ENCODE measurements at places on chromosomes 3 and 15.

DNA sequence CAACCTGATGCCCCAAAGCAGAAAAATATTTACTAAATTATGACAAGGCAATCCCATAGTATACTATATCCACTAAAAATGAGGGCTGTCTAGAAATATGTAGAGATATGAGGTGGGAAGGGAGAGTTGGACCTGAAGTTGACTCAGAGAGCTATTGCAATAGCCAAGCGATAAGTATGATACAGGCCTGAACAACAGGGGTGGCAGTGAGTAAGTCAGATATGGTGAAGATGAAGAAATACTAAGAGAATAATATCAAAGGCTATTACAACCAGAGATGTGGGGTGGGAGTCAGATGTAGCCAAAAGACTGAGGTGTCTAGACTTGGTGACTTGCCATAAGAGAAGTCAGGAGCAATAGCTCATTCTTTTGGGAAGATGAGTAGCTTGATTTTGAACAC lies 9.2 kb downstream of the HSPBAP1 start:
- DNase-seq: no peak

GRCh38 chr3:141225939-141226338 lies 5.7 kb upstream of the PXYLP1 start:
- DNase-seq: no peak

- no peak for DNase-seq
Observed at GRCh38 chr3:187293516-187294430, 2.2 kb upstream of the MASP1 start.

GRCh38 chr3:69776920-69777581 lies 37.8 kb downstream of the MITF start:
- DNase-seq: no peak

- DNase-seq: no peak
Observed at GRCh38 chr15:77577366-77577950, 55.3 kb downstream of the LINGO1 start.

DNA sequence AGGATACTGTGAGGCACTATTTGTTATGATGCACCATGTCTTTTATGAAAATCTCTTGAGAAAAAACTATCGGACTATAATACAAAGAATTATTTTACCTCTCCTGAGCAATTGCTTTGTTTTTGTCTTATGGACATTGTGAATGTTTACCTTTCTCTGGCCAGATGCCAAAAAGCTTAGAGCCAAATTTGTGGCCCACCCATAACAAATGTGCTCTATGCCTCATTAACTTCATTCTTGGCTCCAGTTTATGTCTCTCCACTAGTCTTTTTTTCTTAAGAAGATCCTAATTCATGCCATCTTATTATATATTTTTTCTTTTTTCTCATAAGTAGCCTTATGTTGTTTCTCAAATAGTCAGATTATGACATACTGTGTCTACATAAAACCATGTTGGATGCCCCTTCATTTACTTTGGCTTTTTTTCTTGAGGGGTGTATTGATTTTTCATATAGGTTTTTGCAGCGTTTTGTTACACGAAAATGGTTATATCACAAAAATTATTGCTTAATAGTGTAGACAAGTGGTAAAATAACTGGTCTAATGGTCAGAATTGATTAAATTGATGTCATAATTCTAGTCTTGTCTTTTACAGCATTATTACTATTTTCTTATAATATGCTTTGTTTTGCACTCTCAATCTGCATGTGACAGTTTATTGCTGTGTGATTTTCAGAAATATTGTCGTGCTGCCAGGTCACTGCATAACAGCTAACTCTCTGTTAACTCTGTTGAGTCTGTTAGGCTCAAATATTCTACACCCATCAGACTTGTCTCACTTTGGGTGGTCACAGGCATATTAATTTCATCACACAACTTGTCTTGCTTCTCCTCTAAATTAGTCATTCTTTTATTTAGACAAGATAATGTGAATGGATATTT lies 18.2 kb downstream of the SENP8 start:
- DNase-seq: peak; percentile 24

GRCh38 chr3:16770792-16771191 lies 114.0 kb upstream of the PLCL2 start:
- DNase-seq: no peak

DNA sequence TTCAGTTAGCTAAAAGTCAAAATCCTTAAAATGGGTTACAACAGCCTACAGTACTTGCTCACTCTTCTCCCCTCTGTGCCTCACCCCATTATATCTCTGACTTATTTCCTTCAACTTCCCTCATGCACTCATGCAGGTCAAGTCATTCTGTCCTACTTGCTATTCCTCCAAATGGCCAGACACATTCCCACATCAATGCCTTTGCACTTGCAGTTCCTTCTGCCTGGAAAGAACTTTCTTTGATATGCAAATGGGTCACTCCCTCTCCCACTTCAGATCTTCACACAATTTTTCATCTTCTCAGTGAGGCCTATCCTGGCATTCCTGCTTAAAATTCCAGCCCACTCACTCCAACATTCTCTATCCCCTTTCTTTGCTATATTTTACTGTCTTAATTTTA lies 547.2 kb upstream of the TGFBR2 start:
- DNase-seq: no peak

DNA sequence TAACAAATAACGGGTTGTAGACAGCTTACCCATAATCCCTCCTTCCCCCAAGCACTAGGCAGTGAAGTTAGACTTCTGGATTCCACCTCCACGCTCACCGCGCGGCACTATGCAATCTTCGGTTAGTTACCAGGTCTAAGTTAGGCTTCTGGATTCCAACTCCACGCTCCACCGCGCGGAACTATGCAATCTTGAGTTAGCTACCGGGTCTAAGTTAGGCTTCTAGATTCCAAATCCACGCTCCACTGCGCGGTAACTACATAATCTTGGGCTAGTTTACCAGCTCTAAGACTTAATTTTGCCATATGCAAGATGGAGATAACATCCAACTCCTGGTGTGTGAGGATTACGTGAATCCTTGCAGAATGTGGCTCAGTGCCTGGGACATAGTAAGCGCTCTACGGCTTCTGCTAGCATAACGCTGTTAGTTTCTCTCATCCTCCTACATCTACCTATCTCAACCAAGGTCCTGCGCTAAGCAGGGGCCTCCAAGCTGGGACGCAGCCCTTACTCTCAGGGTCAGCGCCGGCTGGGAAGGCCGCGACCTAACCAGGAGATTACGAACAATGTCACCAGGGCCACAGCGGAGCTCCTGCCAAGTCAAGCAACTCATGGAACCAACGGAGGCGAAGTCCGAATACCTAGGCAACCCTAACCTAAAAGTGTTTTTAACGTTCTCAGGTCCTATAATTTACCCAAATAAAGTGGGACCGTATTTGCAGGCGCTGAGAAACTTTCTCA lies 497 bp upstream of the RPLP1 start:
- DNase-seq: no peak

- DNase-seq: no peak
Observed at GRCh38 chr3:171772427-171773056, 37.7 kb downstream of the PLD1 start.

GRCh38 chr3:76361010-76361409 lies 575.7 kb upstream of the ZNF717 start:
- no peak for DNase-seq

DNA sequence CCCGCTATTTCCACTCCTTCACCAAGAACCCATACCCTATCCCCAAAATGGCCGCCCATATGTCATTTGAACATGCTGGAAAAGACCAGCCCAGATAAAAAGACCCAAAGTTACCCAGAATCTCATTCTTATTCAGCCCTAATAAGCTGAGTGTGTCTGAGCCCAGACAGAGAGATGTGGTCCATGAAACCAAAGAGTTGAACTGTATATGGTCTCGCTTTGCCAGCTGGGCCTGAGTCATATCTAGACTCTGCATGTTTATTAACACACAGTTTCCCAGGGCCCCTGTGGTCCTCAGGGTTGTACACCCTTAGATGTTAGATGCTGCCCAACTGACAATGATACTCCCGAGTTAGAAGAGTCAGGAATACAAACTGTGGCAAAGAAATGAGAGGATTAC lies 201.9 kb upstream of the STRIT1 start:
- no peak for DNase-seq

GRCh38 chr15:96720251-96720650 lies 389.8 kb downstream of the NR2F2 start:
- DNase-seq: no peak

DNA sequence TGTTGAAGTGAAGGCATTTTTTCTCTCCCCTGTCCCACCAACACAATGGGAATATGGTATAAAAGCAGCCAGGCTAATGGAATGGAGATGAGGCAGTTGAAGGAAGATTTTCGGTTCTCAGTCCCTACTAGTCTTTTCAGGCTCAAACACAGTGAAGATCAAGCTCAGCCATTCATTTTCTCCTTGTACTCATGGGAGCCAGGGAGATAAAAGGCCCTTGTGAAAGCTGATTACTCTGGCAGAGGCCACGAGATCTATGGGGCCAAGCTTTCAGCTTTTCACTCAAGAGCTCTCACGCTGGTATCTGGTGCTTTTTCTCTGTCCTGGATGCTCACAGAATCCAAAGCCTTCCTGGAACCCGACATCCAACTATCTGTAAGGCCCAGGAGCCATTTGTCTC lies 14.5 kb upstream of the FAN1 start:
- no peak for DNase-seq

DNA sequence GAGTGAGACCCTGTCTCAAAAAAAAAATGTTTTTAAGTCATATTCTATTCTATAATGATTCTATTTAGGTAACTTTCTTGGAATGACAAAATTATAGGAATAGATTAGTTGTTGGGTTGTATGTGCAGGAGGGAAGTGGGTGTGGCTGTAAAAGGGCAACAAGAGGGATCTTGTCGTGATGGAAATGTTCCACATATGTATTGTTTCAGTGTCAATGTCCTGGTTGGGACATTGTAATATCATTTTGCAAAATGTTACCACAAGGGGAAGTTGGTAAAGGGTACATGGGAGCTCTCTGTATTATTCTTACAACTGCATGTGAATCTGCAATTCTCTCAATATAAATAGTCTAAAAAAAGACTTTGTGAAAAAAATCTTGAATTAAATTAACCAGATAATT lies 14.3 kb upstream of the ABHD5 start:
- DNase-seq: no peak

- no peak for DNase-seq
Observed at GRCh38 chr15:63596676-63597037, 530 bp upstream of the FBXL22 start.

GRCh38 chr15:89774492-89774891 lies 1.6 kb upstream of the MESP2 start:
- DNase-seq: no peak

DNA sequence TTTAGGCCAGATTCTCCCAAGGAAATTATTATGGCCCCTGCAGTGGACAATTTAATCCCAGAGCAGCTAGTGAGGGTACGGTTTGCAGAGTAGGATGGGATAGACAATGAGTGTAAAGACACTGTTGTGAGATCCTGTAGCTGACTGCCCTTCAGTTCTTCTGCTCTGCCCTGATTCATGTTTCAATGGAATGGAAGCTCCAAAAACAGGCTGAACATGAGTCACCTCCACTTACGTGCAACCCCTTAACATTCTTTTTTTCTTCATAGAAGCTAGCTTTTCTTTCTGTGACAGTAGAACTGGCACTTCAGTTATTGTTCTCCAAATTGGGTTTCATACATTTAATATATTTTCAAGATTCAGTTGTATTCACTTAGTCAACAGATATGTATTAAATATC lies 32.1 kb downstream of the CLDN18 start:
- no peak for DNase-seq

DNA sequence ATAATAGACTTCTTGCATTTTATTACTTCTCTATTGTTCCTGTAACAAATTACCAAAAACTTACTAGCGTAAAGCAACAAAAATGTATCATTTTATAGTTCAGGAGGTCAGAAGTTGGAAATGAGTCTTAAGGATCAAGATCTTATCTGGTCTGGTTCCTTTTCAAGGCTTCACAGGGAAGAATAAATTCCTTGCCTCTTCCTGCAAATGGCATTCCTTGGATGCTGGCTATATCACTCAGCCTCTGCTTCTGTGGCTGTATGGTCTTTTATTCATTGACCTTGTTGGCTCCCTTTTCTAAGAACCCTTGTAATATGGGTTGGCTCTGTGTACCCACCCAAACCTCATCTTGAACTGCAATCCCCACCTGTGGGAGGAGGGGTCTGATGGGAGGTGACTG lies 478.4 kb upstream of the THBS1 start:
- DNase-seq: no peak

DNA sequence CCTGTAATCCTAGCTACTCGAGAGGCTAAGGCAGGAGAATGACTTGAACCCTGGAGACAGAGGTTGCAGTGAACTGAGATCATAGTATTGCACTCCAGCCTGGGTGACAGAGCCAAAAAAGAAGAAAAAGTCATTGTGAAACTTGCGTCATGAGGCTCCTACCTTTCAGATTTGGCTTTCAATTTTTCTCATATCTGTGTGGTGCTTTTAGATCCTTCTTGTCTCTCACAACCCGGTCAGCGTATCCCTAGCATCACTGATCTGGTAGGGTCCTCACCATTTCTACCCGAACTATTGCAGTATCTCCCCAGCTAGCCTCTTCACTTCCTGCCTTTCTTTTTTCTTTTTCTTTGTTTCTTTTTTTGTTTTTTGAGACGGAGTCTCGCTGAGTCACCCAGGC lies 21.6 kb upstream of the GCNT3 start:
- no peak for DNase-seq

- DNase-seq: no peak
Observed at GRCh38 chr3:71078199-71078598, 505.3 kb downstream of the FOXP1 start.

DNA sequence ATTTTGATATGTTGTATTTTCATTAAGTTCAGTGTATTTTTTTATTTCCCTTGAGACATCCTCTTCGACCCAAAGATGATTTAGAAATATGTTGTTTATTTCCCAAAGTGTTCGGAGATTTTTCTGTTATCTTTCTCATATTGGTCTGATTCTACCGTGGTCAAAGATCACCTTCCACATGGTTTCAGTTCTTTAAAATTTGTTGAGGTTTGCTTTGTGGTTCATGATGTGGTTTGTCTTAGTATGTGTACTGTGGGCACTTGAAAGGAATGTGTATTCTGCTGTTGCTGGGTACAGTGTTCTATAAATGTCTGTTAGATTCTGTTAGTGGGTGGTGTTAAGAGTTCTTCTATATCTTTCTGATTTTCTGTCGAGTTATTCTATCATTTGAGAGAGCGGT lies 103.4 kb upstream of the FHIT start:
- DNase-seq: no peak

DNA sequence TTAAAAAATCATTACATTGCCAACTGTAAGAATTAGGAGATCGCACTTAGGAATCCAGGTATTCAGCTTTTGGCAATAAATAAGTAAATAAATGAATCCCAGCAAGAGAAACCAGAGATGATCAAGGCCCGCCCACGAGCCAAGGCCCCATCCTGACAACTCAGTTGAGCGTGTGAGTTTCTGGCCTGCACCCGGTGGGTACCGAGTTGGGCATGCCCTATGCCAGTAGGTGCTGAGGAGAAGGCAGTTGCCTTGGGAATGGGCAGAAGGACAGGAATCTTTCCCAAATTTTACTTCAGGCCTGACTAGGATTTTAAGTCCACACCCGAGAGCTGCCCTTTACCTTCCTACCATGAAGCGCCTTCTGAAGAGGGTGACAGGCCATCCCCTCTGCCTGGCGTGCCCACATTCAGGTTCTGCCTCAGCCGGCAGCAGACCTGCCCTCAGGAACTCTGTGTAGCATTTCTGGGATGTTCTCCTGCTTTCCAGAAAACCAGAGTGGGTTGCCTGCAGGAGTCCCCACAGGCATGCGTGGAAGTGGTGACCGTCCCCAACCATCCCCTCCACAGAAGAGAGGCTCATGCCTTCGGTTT lies 99.3 kb upstream of the ALDH1A3 start:
- no peak for DNase-seq

All from DMS79 (cell line).